PC-9 (cell line): ENCODE measurements at places on chromosomes 12 and 14.

GRCh38 chr12:2198005-2198501 lies 145.3 kb downstream of the CACNA1C start:
- DNase-seq: no peak

GRCh38 chr12:83114966-83115365 lies 428.3 kb downstream of the TMTC2 start:
- DNase-seq: no peak

- DNase-seq: no peak
These were observed 117.9 kb upstream of the MAP1LC3B2 start for GRCh38 chr12:116441292-116441691.

DNA sequence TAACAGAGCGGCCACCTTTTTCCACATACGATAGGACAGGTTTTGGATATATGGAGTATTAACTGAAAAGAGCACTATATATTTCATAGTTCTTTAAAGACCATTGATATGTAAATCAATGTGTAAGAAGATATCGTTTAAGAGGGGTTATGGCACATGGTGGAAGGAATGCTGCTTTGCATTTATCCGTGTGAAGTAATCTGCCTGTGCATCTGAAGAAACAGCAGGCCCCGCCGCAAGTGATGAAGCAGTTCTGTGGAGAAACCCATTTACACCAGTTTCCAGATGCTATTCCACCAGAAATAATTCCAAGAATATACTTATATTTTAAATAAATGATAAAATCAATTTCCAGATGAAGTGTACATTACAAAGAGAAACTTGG lies 72.4 kb downstream of the BICD1 start:
- no peak for DNase-seq

GRCh38 chr12:22916241-22916640 lies 291.3 kb downstream of the ETNK1 start:
- DNase-seq: no peak
